ENCODE measurements at places on chromosomes 3 and 15.

GRCh38 chr3:23806534-23807423, 1.0 kb downstream of the UBE2E1 start:
- DNase-seq = peak; percentile 42

DNA sequence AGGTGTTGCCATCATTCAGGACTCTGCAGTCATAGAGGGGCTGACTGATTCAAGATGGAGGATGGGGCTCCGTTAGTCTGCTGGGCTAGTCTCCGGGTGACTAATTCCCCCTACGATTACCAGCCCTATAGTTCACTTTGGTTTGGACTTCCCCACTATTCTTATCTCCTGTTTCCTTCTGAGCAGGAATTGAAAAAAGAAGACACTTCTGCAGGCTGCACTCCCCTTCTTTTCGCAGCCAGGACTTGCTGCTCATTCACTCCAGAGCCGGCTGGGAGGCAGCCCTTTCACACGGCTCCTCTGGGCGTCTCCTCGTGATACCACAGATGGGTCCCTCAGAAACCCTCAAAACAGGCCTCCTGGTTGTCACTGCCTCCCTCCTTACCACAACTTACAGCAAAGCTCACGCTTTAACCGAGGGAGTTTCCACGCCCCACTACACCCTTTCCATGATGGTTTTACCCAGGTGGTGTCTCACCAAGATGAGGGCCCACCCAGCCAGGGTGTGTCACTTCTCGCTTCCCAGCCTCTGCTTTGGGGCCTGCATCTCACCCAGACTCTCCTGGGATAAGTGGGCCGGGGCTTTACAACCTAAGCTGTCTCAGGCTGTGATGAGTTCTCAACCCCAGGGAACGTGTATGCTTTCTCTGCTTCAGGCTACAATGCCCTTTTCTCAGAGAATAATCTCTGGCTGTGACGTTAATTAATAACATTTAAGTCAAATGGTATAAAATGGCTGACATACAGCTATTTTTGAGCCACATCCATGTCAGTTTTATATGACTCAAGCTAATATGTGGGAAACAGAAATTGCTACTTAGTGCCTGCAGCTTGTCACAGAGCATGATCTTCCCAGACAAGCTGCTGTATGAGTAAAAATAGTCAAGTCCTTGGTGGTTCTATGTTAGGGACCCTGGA, 11.9 kb downstream of the CX3CR1 start:
- peak; percentile 89 for DNase-seq

DNA sequence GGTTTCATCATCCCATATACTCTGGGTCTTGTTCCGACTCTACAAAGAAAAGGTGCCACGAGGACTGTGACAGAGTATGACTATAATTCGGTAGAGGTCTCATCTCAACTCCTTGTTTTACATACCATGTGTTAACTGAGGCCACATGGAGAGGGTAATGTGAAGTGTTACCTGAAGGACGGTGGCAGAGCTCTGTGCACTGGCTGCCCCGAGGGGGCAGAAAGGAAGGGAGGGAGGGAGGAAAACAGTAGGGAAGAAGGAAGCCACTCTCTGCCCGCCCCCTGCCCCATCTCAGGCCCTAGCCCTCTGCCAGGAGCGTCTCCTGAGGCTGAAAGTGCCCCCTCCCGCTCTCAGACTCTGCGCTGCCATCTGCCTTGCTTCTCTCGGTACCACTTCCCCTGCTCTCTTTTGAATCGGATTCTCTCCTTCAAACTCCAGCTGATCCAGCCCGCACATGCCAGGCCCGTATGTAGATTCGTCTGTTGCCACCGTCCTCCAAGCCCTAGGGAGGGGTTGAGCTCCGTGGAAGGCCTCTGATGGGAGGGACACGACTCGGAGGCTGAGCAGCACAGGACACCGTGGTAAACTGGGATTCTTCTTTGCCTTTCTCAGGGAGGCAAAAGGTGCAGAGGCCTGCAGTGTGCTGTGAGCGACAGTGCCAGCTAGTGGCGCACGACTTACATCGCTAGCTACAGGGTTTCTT, 70.5 kb upstream of the ATP10A start:
- peak; percentile 84 for DNase-seq

- DNase-seq = no peak
Measured at GRCh38 chr3:32399030-32399620, 7.5 kb downstream of the CMTM7 start.

GRCh38 chr15:56667517-56667916, 65.8 kb downstream of the ZNF280D start:
- DNase-seq = no peak

GRCh38 chr3:24410860-24411259, 83.8 kb downstream of the THRB start:
- no peak for DNase-seq

DNA sequence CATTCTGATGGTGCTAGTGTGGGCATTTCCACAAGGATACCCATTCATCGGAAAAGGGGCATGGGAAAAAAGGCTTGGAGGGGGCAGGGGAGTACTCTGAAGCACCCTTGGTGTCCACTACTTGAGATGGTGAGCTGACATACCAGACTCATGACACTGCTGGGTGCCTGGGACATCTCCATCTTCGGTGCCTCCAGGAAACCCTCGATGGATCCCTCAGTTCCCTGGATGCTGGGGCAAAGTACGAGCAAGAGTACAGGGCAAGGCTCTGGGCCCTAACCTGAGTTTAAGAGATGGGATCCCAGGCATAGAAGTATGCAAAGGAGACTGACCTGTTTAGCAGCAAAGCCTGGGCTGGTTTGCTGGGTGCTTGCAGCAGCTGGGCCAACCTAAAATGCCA, 5.2 kb upstream of the IP6K1 start:
- no peak for DNase-seq

DNA sequence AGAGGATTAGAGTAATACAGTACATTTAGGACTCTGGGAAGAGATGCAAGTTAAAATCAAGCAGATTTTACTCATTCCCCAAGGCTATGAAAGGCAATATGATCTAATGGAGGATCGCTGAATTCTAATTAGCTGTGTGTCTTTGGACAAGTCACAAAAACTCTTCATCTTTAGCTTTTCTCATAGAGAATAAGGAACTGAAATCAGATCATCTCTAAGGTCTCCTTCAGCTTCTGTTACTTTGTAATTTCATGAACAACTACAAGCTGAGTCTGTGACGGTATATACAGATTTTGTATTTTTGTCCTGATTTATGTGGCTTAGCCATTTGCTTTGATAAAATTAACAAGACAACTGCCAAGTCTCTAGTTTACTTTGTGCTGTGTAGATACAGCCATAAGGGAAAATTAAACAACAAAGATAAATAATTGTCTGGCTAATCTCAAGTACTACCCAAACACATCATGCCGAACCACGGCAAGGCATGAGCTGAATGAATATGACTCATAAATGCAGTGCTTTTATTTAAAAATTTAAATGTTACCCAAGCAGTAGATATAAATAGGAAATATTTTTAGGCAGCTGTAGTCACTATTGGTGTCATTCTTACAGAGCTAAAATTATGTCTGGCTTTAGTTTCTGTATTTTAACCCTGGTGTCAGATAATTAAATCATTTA, 81.5 kb downstream of the GAP43 start:
- no peak for DNase-seq

DNA sequence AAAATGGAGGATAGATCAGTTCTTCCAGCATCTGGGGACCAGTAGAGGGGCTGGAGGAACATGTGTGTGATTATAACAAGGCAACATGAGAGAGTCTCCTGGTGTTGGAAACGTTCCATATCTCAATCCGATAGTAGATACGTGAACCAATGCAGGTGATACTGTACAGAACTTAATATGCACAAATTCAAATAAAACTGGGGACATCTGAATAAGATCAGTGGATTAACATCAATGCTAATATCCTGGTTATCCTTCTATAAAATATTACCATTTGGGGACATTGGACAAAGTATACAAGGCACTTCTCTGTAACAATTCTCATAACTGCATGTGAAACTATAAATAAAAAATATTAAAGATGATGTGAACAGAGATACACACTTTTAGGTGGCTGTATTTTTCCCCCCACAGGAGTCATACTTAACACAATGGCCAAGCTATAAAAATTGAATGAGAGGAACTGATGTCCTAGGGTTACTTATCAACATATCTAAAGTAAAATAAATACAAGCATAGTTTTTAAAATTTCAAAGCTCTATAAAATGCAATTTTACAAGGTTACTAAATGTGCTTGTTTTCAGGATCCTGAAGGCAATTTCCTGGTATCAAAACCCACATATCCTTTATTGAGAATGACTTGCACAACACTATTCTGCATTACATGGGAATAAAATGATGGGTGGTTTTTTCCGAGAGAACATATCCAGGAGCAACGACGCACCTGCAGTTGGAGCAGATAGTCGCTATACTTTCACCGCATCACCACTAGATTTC, 31.1 kb upstream of the TJP1 start:
- no peak for DNase-seq

DNA sequence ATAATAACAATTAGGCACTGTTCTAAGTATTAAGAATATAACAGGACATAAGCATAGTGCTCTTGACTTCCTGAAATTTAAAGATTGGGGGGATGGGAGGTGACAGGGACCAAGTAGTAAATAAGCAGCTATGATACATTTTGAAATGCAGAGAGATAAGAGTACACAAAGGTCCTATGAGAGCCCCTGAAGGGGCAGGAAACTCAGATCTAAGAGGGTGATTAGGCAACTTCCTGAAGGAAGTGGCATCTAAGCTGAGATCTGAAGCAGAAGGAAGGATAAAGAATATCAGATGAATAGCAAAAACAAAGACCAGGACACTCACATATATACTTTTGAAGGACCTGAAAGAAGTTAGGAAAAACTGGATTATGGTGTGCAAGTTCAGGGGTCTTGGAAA, 415.2 kb upstream of the FRG2C start:
- no peak for DNase-seq

- no peak for DNase-seq
Measured at GRCh38 chr3:43723121-43723734, 32.5 kb downstream of the ABHD5 start.

- DNase-seq = no peak
Measured at GRCh38 chr15:93012786-93013185, 76.2 kb downstream of the RGMA start.

- no peak for DNase-seq
Measured at GRCh38 chr3:140251678-140252077, 316.7 kb downstream of the CLSTN2 start.

- DNase-seq = no peak
Measured at GRCh38 chr15:57924598-57924997, 140.9 kb downstream of the ALDH1A2 start.

DNA sequence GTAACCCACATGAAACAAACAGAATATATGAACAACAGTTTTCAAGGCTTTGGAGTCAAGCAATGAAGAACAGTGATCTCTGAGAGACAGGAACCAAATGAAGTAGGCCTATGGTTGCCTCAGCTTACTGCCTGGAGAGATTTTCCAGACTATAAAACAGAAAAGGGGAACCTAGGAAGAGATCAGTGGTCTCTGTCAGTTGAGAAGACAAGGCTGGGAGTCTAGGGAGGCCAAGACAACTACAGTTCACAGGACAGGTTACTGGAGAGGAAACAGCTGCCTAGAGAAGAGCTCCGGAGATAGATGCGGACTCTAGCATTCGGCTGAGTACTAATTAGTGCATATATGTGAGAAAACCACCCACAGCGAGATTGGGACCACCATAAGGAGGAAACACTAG, 87.7 kb downstream of the PLCH1 start:
- no peak for DNase-seq

DNA sequence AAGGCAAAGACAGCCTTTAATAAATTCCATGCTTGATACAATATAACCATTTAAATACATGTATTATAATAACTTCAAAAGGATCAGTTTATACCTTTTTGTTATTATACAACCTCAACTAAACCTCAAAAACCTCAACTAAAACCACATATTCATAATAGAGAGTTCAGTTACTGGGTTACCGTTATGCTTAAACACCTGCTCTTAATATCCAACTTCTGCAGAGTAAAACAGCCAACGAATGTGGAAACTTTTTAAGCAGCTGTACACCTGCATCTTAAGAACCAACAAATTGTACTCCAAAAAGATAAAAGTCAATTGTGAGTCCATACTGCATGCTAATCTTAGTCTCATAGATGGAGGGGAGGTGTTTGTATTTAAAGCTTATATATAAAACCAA, 53.5 kb downstream of the TFDP2 start:
- no peak for DNase-seq

DNA sequence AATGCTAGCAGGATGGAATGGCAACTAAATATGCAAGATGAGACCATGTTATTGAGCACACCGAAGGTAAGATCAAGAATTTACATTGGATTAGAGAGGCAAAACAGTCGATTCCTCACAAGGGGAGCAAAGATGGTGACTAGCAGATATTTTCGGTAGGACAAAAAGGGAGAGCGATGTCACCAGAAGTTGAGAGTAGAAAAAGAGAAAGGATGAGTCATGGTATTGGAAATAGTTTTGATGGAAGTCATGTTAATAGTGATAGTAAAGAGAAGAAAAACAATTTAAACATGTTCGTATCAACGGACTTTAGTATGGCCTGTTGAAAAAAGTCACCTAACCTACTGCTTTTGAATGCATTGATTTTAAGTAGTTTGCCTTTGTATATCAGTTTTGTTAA, 55.0 kb downstream of the UBE2E2 start:
- no peak for DNase-seq

- DNase-seq = no peak
Measured at GRCh38 chr15:80473286-80474223, 69.4 kb downstream of the ARNT2 start.

GRCh38 chr3:124168271-124168670, 176.3 kb upstream of the ROPN1 start:
- DNase-seq = no peak

- DNase-seq = no peak
Measured at GRCh38 chr3:182440101-182440500, 353.2 kb upstream of the ATP11B start.

DNA sequence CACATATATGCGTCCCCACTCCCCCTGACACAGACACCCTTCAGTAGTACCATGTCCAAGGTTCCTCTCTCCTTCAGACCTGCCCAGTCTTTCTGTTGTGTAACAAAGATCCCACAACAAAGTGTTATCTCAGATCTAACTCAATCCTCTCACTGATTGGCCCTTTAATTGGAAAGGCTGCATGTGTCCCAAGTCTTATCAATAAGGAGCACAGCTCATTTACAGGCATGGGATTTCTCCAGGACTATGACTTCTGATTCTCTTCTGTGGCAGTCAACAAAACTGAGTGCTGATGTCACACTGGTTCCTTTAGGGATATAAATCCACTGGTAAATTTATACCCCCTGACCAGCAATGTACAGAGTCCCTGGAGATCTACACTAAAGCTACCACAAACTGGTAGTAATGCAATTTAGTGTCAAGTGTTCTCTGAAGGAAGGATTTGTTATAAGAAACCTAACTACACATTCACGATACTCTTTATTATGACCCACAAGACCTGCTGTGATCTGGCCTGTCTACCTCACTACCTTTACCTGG, 28.1 kb downstream of the CLK3 start:
- no peak for DNase-seq
